GM23248 (cell line): ENCODE measurements at places on chromosomes 2 and 18. TPM values are rescaled to one million over a fixed set of nuclear protein-coding genes. Genes with fewer than 3 reads are reported as not detected.

DNA sequence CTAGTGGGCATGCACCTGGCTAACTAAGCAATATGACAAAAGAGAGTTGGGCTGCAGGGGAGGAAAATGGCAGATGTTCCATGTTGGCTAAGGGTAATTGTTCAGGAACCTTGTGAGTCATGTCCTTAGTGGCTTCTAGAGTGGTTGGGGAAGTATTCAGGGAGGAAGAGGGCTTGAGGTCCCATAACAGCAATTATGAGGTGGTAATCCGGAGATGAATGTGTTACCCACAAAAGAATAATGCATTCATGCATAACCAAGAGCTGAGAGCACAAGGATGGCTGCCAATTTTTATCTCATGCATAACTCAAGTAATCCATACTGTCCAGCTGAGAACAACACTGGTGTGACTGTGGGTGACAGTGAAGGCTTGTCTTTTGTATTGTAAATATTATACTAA is 42.9 kb downstream of the TMEFF2 start:
- H3K4me1 ChIP-seq = peaks cover 44% of the 10 kb centered on the region
- no peak overlapping the region for H3K27ac ChIP-seq
- peak; percentile 58 for DNase-seq
- no peak overlapping the region for H3K4me3 ChIP-seq

- H3K27me3 ChIP-seq = no peaks in the 10 kb centered on the region
- no peak overlapping the region for H3K4me3 ChIP-seq
Observed at GRCh38 chr2:132462236-132462635, 45.6 kb downstream of the GPR39 start.

DNA sequence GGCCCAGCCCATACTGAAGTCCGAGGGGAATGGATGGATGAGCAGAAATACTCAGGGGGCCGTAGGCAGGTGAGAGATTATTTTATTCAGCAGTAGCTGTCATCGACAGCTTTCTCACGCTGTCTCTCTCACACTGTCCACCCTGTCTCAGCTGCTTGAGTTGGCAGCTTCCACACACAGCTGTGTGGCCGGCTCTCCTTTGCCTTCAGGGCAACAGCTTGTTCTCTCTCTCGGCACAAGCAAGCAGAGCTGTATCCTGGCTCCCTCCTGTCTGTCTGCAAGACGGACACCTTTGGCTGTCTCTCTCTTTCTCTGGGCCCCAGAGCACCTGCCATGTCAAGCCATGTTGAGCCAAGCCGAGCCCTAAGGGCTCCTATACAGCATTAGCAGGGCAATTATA is 9.8 kb upstream of the PAPOLG start:
- DNase-seq = no peak
- no peaks in the 10 kb centered on the region; the same call in 1 of the 2 replicates for H3K27me3 ChIP-seq
- no peaks in the 10 kb centered on the region for H3K36me3 ChIP-seq
- H3K27ac ChIP-seq = no peak overlapping the region

- peak overlapping the region; percentile 80 for H3K4me3 ChIP-seq
- H3K27ac ChIP-seq = peak overlapping the region; percentile 57
- no peaks in the 10 kb centered on the region for H3K4me1 ChIP-seq
Observed at GRCh38 chr18:24138409-24138788, 463 bp upstream of the CABYR start.

Gene ATP6V1B1
- total RNA-seq = not detected in 2 replicates

GRCh38 chr2:180728928-180729559 is 251.4 kb upstream of the UBE2E3 start:
- no peaks in the 10 kb centered on the region for H3K27me3 ChIP-seq
- DNase-seq = peak; percentile 95
- no peaks in the 10 kb centered on the region for H3K36me3 ChIP-seq

Gene C2orf78
- total RNA-seq = not detected in 2 replicates

DNA sequence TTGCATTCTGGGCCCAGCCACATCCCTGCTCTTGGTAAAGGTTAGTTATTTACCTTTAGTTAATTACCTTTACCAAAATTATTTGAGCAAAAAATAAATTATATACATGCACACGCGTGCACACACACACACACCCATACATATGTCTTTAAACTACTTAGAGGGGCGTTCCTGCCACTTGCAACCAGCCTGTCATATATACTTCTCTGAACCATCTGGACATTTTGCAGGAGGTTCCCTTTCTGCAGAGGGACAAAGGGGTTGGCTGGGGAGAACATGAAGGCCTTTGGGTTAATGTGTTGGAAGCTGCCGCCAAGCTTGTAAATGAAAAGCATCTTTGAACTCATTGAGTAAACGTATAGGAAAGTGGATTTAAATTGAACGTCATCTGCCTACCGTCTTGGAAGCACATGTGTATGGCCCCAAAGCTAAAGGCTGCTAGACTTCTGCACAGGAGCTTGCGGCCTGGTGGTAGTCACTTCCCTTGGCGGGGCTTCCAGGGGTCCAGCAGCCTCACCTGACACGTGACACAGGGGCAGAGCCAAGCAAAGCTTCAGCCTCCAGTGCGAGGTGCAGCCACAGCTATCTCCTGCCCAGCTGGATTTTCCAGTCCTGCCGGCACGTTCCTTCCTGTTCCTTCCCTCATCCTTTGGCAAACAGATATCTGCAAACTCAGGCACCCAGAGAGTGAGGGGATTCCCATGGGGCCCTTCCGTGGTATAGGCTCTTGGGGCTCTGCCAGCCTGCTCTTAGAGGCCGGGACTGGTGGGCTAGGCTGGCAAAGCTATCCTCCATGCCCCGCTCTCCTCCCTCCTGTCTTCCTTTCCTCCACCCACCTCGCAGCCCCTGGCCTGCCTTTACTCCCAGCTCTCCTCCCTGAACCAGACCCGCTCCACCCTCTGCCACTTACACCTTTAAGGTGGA is 46.1 kb downstream of the SERTAD2 start:
- peaks cover 24% of the 10 kb centered on the region for H3K4me1 ChIP-seq
- H3K27me3 ChIP-seq = no peaks in the 10 kb centered on the region
- no peak for DNase-seq
- H3K4me3 ChIP-seq = no peak overlapping the region

- H3K27ac ChIP-seq = no peak overlapping the region
- no peak overlapping the region for H3K4me3 ChIP-seq
- H3K27me3 ChIP-seq = no peaks in the 10 kb centered on the region
- no peaks in the 10 kb centered on the region for H3K36me3 ChIP-seq
- no peak for DNase-seq
- H3K4me1 ChIP-seq = peaks cover 34% of the 10 kb centered on the region
Observed at GRCh38 chr2:128376241-128377041, 57.8 kb upstream of the HS6ST1 start.

DNA sequence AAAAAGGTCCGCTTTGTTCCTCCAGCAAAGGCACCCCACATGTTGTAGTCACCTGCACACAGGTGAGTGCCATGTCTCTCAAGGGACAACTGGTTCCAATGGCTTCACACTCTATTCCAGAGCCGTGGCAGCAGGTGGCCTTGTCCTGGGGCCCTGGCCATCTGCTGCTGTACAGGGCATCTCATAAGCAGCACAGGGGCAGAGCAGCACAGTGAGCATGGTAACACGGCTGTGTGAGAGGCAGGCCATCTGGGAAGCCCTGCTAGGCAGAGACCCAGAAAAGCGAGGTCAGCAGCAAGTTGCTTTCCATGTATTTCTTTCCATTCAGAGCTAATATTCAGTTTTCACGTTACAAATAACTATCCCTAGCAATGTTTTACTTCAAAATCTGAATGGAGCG is 54.7 kb downstream of the CMPK2 start:
- no peaks in the 10 kb centered on the region for H3K36me3 ChIP-seq
- H3K27ac ChIP-seq = no peak overlapping the region
- no peak for DNase-seq
- no peak overlapping the region for H3K4me3 ChIP-seq

DNA sequence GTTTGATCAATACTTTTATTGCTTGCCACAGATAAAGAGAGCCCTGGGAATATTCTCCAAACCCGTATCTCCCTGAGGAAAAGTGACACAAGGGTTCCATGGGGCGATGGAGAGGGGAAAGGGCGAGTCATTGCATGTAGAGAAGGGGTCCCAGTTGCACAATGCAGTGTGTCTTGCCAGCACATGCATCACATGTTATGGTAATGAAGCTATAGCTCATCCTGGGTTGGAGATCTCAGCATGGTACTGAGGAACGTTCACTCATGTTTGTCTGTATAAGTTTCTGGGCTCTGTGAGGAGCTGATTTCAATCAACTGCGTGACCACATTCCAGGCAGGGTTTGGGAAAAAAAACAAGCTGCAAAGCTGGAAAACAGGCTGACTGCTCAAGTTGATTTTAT is 220.7 kb upstream of the MC4R start:
- H3K36me3 ChIP-seq = no peaks in the 10 kb centered on the region
- no peaks in the 10 kb centered on the region for H3K4me1 ChIP-seq
- DNase-seq = no peak
- no peak overlapping the region for H3K27ac ChIP-seq
- no peaks in the 10 kb centered on the region for H3K27me3 ChIP-seq
- H3K4me3 ChIP-seq = no peak overlapping the region

- no peaks in the 10 kb centered on the region for H3K36me3 ChIP-seq
- no peaks in the 10 kb centered on the region for H3K27me3 ChIP-seq
- no peak overlapping the region for H3K4me3 ChIP-seq
Observed at GRCh38 chr2:53177327-53177726, 590.3 kb upstream of the CHAC2 start.

DNA sequence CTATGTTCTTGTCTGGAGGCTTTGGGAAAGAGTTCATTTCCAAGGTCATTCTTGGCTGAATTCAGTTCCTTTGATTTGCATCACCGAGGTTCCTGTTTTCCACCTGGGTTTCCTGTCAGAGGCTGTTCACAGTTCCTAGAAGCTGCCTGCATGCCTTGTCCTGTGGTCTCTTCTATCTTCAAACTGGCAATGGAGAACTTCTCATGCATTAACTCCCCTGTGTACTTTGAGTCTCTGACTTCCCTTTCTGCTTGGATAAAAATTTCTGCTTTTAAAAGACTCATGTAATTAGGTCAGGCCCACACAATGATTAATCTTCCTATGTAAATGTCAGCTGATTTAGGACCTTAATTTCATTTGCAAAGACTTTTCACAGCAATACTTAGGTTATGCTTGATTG is 499.3 kb upstream of the FANCL start:
- no peak overlapping the region for H3K27ac ChIP-seq
- peaks cover 10% of the 10 kb centered on the region; the same call in 1 of the 2 replicates for H3K27me3 ChIP-seq
- DNase-seq = no peak
- no peaks in the 10 kb centered on the region for H3K36me3 ChIP-seq
- H3K4me1 ChIP-seq = no peaks in the 10 kb centered on the region

DNA sequence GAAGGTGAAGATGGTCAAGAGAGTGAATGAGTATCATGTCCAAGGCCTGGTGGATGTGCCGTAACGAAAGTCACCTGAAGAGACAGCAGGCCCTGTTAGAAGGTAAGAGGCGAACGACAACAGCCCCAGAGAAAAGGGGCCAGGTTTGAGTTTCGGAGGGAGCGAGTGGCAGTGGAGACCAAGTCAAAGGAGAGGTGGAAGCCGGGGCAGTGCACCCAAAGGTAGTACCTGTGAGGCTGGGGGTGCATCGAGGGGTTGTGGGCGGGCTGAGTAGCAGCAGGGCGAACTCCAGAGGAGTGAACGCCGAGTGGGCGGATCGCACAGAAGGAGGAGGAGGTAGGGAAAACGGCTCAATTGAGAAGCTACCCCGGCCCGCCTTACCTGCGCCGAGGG is 358 bp downstream of the USP37 start:
- no peak for DNase-seq
- peaks cover 17% of the 10 kb centered on the region for H3K4me1 ChIP-seq
- H3K27me3 ChIP-seq = no peaks in the 10 kb centered on the region
- peak overlapping the region; percentile 65 for H3K27ac ChIP-seq
- peak overlapping the region; percentile 97 for H3K4me3 ChIP-seq

Gene ABCB11
- not detected in 2 replicates for total RNA-seq

Gene IL36RN
- total RNA-seq = not detected in 2 replicates

DNA sequence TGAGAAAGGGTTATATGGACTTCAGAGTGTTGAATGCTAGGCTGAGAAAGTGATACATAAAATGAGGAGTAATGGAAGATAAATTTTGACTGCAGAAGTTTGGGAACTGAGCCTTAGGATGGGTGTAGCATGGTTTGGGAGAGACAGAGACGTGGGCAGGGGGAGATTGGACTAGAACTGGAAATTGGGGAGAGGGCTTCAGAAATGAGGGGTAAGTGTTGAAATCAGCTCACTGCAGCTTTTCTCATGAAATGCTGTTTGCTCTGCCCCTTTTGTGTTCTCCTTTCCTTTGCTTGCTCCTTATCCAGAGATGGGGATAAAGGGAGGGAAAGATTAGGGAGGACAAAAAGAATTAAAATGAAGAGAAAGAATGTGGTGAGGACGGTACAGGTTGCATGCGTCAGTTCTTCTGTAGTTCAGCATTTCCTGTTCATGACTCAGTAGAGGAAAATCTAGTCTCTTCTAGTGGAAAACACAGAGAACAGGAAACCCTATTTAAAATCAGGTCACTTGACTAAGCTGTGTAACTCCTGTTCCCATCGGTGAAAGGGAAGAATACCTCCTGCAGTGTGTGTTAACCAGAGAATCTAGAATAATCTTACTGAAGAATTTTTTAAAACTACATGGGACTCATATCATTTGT is 105.6 kb downstream of the CRIM1 start:
- no peak overlapping the region for H3K4me3 ChIP-seq
- H3K27ac ChIP-seq = peak overlapping the region; percentile 71
- peaks cover 50% of the 10 kb centered on the region for H3K4me1 ChIP-seq

GRCh38 chr2:159612255-159612901 is 4.0 kb downstream of the BAZ2B start:
- DNase-seq = peak; percentile 22
- no peaks in the 10 kb centered on the region for H3K27me3 ChIP-seq
- peak overlapping the region; percentile 91 for H3K4me3 ChIP-seq
- H3K4me1 ChIP-seq = peaks cover 29% of the 10 kb centered on the region
- H3K27ac ChIP-seq = no peak overlapping the region
